ENCODE measurements at places on chromosomes 12 and 14.

- no peak for DNase-seq
Measured at GRCh38 chr14:66540038-66540437, 32.1 kb downstream of the GPHN start.

GRCh38 chr12:22684140-22685118 lies 59.5 kb downstream of the ETNK1 start:
- DNase-seq, result no peak

DNA sequence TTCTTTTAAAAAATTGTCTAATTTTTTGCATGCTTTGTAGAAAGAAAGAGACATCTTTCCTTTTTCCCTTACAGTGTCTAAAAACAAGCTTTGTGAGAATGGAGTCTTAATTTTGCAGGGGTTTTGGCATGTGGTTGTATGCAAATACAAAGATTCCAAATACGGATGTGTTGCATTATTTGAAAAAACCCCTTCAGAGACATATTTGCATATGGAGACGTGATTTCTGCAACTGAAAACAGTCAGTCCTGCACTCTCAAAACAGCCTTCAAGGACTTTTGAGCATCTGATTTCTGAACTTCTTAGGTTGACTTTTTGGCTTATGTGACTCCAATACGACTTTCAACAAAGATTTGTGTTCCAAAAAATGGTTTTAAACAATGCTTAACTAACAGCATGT lies 7.8 kb downstream of the IRAK3 start:
- no peak for DNase-seq

DNA sequence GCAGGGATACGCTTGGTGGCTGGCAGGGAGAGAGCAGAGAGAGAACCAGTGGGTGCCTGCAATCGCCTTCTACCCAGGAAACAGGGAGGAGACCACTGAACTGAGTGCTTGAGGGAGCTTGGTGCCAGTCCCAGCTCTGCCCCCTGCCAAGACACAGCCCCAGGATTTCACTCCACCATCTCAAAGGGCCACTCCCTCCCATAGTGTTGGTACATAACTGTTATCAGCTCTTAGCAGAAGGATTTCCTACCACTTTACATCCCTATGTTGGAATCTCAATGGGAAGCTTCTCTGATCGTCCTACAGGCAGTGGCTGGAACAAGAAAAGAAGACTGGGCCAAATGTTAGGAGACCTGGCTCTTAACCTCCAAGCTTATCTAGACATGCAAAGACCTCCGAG lies 157.4 kb upstream of the FOXN3 start:
- no peak for DNase-seq

- DNase-seq, result no peak
Measured at GRCh38 chr14:103480595-103480994, 42.0 kb downstream of the CKB start.

- DNase-seq, result no peak
Measured at GRCh38 chr14:99915305-99916090, 122.3 kb downstream of the EML1 start.

DNA sequence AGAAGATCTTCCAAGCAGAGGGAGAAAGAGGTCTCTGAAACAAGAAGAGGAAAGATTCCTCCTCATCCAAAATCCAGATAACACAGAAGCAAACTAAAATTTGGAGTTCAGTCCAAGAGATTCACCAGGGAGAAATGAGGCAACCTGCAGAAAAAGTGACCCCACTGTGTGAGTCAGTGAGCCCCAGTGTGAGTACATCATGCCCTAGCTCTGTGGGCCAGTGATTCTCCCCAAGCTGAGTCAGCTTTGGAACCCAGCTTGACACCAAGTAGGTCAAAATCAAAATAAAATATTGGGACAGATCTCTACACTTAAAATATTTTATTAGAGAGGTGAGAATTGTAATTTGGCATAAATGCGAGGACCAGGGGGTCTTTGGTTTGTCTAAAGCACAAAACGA lies 17.2 kb downstream of the CLEC2B start:
- no peak for DNase-seq

- DNase-seq, result no peak
Measured at GRCh38 chr12:65162609-65163008, 6.8 kb upstream of the LEMD3 start.

GRCh38 chr12:80512781-80513180 lies 68.7 kb downstream of the PTPRQ start:
- no peak for DNase-seq

DNA sequence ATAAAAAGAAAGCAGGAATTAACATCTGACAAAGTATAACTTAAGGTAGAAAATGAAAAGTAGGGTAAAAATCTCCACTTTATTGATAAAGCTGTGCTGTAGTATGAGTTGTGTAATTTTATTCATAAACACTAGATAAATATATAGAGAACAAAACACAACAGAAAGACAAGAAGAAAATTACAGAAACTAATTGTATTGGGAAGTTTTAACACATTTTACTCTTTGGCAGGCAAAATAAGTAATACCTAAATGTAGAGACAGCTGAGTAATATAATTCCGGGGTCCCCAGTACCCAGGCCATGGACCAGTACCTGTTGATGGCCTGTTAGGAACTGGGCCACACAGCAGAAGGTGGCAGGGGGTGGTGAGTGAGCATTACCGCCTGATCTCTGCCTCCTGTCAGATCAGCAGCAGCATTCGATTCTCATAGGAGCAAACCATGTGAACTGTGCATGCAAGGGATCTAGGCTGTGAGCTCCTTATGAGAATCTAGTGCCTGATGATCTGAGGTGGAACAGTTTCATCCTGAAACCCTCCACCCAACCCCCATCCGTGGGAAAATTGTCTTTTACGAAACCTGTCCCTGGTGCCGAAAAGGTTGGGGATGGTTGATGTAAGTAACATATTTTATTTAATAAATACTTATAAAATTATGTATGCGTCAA lies 84.4 kb upstream of the ETV6 start:
- no peak for DNase-seq

DNA sequence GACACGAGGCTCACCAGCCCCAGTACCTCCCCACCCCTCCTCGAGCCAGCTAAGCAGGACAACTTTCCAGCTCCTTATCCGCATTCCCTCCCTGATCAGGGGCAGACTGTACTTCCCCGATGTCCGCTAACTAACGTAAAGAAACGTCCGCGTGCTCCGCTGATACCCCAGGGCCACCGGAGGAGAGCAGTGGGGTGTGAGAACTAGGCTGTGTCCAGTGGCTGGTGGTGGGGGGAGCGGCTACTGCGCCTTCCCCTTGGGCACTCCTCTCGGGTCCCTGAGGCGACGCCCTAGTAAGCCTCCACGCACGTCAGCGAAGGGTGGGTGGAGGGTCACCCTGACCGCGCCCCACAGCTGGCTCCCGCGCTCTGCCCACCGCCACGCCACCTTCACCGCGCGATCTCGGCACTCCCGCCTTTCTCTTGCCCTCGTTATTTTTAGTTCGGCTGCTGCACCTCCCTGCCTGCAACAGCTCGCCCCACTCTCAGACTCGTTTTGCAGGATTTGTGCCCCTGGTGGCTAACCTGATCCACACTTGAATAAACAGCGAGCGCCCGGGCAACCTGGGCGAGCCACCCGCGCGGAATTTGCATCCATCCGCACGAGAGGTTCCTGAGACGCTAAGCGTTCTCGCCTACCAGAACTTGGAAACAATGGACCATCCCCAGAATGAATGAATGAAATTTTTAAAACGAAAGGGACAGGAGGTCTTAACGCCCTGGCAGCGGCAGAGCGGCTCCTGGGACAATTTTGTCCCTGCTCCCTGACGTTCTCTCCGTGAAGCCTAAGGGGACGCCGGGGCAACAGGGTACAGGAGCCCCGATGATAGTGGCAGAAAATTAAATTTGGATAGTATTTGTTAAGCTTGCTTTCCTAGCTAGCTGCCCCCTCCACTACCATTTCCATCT lies 6.9 kb upstream of the BMP4 start:
- no peak for DNase-seq

- DNase-seq, result no peak
Measured at GRCh38 chr12:64621257-64621942, 11.1 kb downstream of the RASSF3 start.

DNA sequence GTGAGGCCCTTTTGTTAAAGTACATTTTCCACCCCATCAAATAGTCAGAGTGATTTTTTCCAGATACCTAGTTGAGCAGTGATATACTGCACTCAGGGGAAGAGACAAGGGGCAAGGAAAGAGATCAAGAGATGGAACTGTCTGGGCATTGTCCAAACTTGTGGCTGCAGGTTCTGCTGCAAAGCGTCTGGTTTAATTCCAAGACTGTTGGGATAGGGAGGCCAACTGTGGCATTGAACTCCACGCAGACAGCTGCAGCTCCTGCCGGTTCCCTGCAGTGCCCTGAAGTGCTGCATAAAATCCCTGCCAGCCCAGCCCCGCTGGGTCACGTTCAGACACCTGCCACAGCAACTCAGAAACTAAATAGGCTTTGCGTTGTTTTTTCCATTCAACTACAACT lies 30.5 kb downstream of the RPH3A start:
- no peak for DNase-seq

- no peak for DNase-seq
Measured at GRCh38 chr14:49972131-49972671, 79.3 kb downstream of the ARF6 start.
